Neuronal stem cell (in vitro differentiated cells): ENCODE measurements at places on chromosomes 3 and 15.

- H3K4me3 ChIP-seq: no peak overlapping the region
- DNase-seq: peak; percentile 64
- no peaks in the 10 kb centered on the region for H3K27me3 ChIP-seq
- no peaks in the 10 kb centered on the region for H3K36me3 ChIP-seq
- peaks cover 6% of the 10 kb centered on the region for H3K4me1 ChIP-seq
Measured at GRCh38 chr15:63093486-63094205, 28.0 kb upstream of the LACTB start.

GRCh38 chr15:60945196-60945595, 283.9 kb downstream of the RORA start:
- H3K27ac ChIP-seq: no peak overlapping the region
- no peaks in the 10 kb centered on the region for H3K36me3 ChIP-seq
- no peaks in the 10 kb centered on the region for H3K27me3 ChIP-seq
- no peak for DNase-seq
- no peak overlapping the region for H3K4me3 ChIP-seq

DNA sequence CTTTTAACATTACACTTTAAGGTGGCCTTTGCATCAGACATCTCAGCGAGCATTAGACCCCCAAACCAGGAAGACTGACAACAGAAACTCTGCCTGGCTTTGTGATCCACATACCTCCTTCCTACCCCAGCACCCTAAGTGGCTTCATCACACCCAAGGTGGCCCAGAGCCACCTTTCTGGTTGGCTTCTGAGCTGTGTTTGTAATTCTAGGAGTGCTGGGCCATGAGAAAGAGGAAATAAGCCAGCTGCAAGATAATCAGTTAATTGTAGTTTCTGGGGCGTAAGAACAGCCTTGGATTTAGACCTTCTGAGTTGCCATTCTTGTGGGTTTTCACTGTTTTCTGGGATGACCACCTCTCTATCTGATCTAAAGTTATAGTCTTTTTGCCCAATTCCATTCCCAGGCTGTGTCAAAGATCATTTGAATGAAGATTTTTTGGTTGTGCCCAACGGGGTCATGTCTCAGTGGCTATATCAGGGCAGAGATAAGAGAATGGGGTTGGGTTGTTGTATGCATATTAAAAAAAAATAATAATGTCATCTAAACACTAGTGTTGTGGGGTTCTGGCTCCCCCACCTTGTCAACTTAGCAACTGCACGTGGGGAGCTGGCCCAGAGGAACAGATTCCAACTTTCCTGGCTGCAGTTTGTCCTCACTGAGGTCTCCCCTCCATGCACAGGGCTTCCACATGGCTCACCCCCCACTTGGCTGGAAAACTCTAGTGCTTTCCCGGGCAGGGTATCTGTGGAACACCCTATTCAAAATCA, 234.8 kb upstream of the WNT5A start:
- H3K27ac ChIP-seq: no peak overlapping the region
- H3K4me3 ChIP-seq: no peak overlapping the region
- H3K4me1 ChIP-seq: no peaks in the 10 kb centered on the region
- no peak for DNase-seq
- H3K27me3 ChIP-seq: no peaks in the 10 kb centered on the region

GRCh38 chr15:44092221-44092620, 102.8 kb downstream of the FRMD5 start:
- H3K27ac ChIP-seq: no peak overlapping the region
- H3K4me1 ChIP-seq: no peaks in the 10 kb centered on the region

DNA sequence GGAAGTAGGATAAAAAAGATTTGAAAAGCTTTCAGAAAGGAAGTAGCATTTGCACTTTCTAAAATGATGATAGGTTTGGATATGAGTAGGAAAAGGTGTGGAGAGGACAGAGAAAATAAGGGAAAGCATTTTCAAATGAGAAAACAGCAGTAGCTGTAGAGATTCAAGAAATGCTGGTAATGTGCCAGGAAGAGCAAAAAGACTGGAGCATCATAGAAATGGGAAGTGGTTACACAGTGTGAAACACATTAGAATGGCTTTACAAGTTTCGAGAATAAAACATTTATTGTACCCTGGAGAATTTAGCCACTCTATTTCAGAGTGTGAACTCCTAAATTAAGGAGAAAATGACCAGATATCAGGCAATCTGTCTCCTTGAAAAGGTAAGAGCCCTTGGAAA, 108.3 kb upstream of the CHL1 start:
- no peaks in the 10 kb centered on the region for H3K36me3 ChIP-seq
- no peak overlapping the region for H3K27ac ChIP-seq
- H3K4me1 ChIP-seq: no peaks in the 10 kb centered on the region
- no peak for DNase-seq
- H3K4me3 ChIP-seq: no peak overlapping the region

- no peak for DNase-seq
- no peaks in the 10 kb centered on the region for H3K27me3 ChIP-seq
- H3K36me3 ChIP-seq: no peaks in the 10 kb centered on the region
- no peak overlapping the region for H3K27ac ChIP-seq
- peaks cover 6% of the 10 kb centered on the region for H3K4me1 ChIP-seq
Measured at GRCh38 chr3:184758056-184758455, 46.2 kb upstream of the MAGEF1 start.

GRCh38 chr15:85142312-85142711, 160.7 kb downstream of the PDE8A start:
- no peaks in the 10 kb centered on the region for H3K27me3 ChIP-seq
- no peak overlapping the region for H3K4me3 ChIP-seq
- no peak overlapping the region for H3K27ac ChIP-seq
- peaks cover 12% of the 10 kb centered on the region for H3K36me3 ChIP-seq

- H3K4me1 ChIP-seq: no peaks in the 10 kb centered on the region
- no peak for DNase-seq
- no peak overlapping the region for H3K27ac ChIP-seq
Measured at GRCh38 chr3:196458063-196458462, 25.8 kb upstream of the UBXN7 start.

DNA sequence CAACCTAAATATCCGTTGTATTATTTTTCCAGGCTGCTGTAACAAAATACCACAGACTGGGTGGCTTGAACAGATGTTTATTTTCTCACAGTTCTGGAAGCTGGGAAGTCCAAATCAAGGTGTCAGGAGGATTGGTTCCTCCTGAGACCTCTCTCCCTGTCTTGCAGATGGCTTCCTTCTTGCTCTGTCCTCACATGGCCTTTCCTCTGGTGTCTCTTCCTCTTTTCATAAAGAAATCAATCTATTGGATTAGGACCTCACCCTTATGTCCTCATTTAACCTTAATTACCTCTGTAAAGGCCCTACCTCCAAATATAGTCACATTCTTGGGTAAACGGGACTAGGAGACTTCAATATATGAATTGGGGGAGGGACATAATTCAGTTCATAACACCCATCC, 89.2 kb upstream of the PLCL2 start:
- H3K27ac ChIP-seq: no peak overlapping the region
- DNase-seq: no peak
- no peaks in the 10 kb centered on the region for H3K27me3 ChIP-seq

DNA sequence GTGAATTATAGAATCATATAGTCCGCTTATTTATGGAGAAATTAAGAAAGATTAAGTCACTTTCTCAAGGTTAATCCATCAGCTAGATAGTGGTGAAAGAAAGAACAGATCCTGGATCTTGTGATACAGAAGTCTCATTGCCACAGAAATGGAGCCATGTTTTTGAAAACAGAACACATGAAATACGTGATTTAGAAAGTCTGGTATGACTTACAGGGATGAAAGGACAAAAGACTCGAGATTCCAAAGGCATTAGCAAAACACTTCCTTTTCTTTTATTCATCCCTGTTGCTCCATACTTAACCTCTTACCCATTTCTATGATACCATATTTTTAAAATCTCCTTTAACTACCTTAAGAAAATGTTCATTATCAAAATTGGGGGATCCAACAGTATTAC, 40.0 kb upstream of the TEX9 start:
- H3K4me1 ChIP-seq: no peaks in the 10 kb centered on the region
- H3K4me3 ChIP-seq: no peak overlapping the region
- H3K27me3 ChIP-seq: no peaks in the 10 kb centered on the region
- H3K27ac ChIP-seq: no peak overlapping the region
- no peaks in the 10 kb centered on the region for H3K36me3 ChIP-seq

GRCh38 chr15:85899927-85900326, 105.2 kb upstream of the KLHL25 start:
- H3K27ac ChIP-seq: no peak overlapping the region
- DNase-seq: no peak
- H3K36me3 ChIP-seq: no peaks in the 10 kb centered on the region
- H3K27me3 ChIP-seq: peaks cover 8% of the 10 kb centered on the region
- no peak overlapping the region for H3K4me3 ChIP-seq

GRCh38 chr3:56878074-56878473, 76.3 kb upstream of the ARHGEF3 start:
- DNase-seq: no peak
- no peaks in the 10 kb centered on the region for H3K27me3 ChIP-seq
- no peak overlapping the region for H3K27ac ChIP-seq
- H3K36me3 ChIP-seq: no peaks in the 10 kb centered on the region
- H3K4me1 ChIP-seq: no peaks in the 10 kb centered on the region

GRCh38 chr3:149468504-149469212, 5.8 kb upstream of the TM4SF4 start:
- no peaks in the 10 kb centered on the region for H3K36me3 ChIP-seq
- peaks cover 5% of the 10 kb centered on the region for H3K4me1 ChIP-seq
- no peak overlapping the region for H3K4me3 ChIP-seq
- no peak for DNase-seq
- no peaks in the 10 kb centered on the region for H3K27me3 ChIP-seq

- H3K4me3 ChIP-seq: no peak overlapping the region
- no peaks in the 10 kb centered on the region for H3K27me3 ChIP-seq
- no peaks in the 10 kb centered on the region for H3K36me3 ChIP-seq
Measured at GRCh38 chr3:169722724-169723123, 42.1 kb downstream of the TERC start.

DNA sequence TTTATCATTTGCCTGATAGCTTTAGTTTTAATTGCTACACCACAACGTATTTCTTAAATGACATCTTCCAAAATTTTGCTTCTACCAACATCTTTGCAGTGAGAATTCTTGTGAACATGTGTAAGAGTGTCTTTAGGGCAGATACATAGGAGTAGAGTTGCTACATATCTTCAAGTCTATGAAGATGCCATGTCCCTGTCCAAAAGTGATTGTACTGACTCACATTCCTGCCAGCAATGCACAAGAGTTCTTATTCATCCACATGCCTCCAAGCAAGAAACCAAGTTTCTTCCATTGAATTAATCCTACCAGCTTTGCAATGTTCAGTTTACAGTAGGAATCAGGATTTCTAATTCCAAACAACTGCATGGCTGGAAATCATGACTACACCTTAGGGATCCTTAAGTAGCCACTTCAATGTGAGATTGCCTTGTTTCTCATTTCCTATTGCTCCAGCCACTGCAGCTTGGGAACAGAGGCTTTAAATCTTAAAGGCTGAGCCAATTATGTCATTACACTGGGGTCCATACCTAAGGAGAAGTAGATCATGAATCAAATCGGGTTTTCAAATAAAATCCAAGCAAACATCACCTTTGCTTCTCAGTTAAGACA, 44.5 kb downstream of the BCL2L10 start:
- DNase-seq: no peak
- H3K36me3 ChIP-seq: peaks cover 30% of the 10 kb centered on the region
- no peak overlapping the region for H3K27ac ChIP-seq
- H3K4me3 ChIP-seq: no peak overlapping the region
- no peaks in the 10 kb centered on the region for H3K27me3 ChIP-seq

GRCh38 chr3:170128259-170128976, 53.1 kb downstream of the PHC3 start:
- no peak overlapping the region for H3K4me3 ChIP-seq
- H3K4me1 ChIP-seq: no peaks in the 10 kb centered on the region
- no peak overlapping the region for H3K27ac ChIP-seq
- no peak for DNase-seq

- no peaks in the 10 kb centered on the region for H3K27me3 ChIP-seq
- no peak overlapping the region for H3K27ac ChIP-seq
- H3K4me1 ChIP-seq: peaks cover 2% of the 10 kb centered on the region
- H3K36me3 ChIP-seq: no peaks in the 10 kb centered on the region
Measured at GRCh38 chr3:172272698-172273097, 175.6 kb downstream of the GHSR start.

GRCh38 chr3:146218880-146219866, 31.7 kb downstream of the PLSCR4 start:
- no peak overlapping the region for H3K4me3 ChIP-seq
- H3K4me1 ChIP-seq: no peaks in the 10 kb centered on the region
- DNase-seq: no peak
- H3K27ac ChIP-seq: no peak overlapping the region
- no peaks in the 10 kb centered on the region for H3K27me3 ChIP-seq

- peak overlapping the region; percentile 93 for H3K4me3 ChIP-seq
- DNase-seq: peak; percentile 38
- no peaks in the 10 kb centered on the region for H3K27me3 ChIP-seq
- H3K27ac ChIP-seq: peak overlapping the region; percentile 96
- H3K36me3 ChIP-seq: peaks cover 28% of the 10 kb centered on the region
Measured at GRCh38 chr3:9397906-9398699, 688 bp downstream of the SETD5 start.

DNA sequence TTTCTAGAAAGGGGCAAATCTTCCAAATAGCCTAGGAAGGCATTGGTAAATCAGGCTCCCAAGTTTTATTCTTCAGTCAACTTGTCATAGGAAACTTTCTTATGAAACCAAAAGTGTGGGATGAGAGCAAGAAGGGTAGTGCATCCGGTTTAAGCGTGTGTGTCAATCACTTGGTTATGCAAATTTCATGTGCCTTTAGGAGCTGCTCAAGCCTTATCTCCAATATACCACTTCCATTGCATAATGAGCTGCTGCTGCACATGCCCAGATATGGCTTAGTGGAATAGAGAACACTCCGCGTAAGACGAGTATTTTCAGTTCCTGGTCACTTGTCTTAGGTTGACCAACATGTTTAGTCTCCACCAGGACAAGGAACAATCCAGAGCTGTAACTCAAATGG, 242.1 kb downstream of the CBLB start:
- no peak overlapping the region for H3K27ac ChIP-seq
- no peak overlapping the region for H3K4me3 ChIP-seq
- H3K36me3 ChIP-seq: no peaks in the 10 kb centered on the region
- no peak for DNase-seq
- no peaks in the 10 kb centered on the region for H3K4me1 ChIP-seq
- no peaks in the 10 kb centered on the region for H3K27me3 ChIP-seq

DNA sequence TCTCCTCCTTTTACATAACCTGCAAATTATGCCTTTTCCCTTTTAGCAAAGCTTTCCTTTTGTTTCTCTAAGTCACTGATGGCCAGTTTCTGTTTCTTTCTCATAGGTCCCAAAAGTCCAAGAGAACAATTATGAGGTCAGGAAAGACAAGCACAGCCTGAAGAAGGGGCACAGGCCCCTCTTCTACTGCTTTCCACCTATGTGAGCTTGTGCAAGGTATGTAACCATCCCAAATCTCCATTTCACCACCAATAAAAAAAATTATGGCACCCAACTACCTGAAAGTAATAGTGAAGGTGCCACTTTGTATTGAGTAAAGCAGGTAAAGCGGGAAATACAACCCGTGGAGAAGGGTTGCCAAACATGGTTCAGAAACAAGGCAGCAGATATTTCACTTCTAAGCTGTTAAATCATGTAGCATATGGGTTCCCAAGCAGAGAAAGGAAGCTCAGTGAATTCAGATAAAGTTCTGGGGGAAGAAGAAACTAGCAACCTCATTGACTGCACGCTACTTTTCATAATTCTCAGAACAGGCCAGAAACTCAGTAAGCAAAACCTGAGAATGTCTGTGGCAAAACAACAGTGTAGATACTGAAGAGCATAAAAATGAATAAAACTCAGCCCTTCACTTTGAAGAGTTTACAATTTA, 4.2 kb downstream of the PLOD2 start:
- DNase-seq: no peak
- no peak overlapping the region for H3K27ac ChIP-seq
- H3K27me3 ChIP-seq: no peaks in the 10 kb centered on the region
